ENCODE measurements at places on chromosomes 7 and 10.

GRCh38 chr7:107383203-107383602 lies 86.7 kb upstream of the GPR22 start:
- no peak for DNase-seq

GRCh38 chr10:43121444-43121843 lies 16.8 kb upstream of the CSGALNACT2 start:
- no peak for DNase-seq

GRCh38 chr10:86668297-86669165 lies at the start of gene LDB3:
Gene LDB3 (plus strand): TSS chr10:86668511. CDS start chr10:86668692, 181 bp downstream.
- DNase-seq: no peak

DNA sequence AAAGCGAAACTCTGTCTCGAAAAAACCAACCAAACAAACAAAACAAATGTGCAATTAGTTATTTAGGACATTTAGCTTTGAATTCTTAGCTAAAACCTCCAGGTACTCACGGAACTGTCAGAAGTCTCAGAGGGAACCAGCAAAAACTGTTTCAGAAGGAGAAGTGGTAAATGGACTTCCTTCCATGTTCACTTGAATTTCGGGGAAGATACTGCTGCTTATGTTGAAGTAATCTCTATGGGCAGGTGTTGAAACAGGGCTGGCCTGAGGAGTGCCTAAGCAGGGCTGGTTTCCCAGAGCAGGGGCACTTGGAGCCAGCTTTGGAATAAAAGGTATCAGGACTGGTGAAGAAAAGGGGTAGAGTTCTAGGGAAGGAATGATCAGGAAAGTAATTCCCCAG lies 2.4 kb upstream of the EXOC6 start:
- DNase-seq: no peak

DNA sequence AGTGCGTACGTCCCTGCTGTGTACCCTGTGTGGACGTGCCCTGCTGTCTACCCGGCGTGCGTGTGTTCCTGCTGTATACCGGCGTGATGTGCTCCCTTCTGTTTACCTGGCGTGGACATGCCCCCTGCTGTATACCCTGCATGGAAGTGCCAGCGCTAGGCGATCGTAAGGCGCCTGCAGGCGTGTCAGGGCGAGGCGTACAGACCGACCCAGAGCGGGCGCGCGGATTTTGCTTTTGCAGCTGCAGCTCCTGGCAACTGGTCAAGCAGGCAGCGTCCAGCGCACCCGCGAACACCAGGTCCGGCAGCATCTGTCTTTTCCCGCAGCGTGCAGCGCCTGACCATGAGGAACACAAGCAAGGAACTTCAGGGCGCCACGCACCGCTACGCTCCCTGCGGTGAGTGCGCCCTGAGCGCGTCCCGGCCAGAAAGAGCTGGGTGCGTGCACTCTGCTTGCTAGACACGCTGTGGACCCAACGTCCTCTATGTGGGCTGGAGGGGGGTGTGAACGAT lies 680 bp downstream of the C7orf57 start:
- no peak for DNase-seq

- no peak for DNase-seq
Observed at GRCh38 chr10:75620356-75620755, 188.9 kb downstream of the LRMDA start.

- no peak for DNase-seq
Observed at GRCh38 chr10:60827791-60828488, 49.7 kb downstream of the CDK1 start.

DNA sequence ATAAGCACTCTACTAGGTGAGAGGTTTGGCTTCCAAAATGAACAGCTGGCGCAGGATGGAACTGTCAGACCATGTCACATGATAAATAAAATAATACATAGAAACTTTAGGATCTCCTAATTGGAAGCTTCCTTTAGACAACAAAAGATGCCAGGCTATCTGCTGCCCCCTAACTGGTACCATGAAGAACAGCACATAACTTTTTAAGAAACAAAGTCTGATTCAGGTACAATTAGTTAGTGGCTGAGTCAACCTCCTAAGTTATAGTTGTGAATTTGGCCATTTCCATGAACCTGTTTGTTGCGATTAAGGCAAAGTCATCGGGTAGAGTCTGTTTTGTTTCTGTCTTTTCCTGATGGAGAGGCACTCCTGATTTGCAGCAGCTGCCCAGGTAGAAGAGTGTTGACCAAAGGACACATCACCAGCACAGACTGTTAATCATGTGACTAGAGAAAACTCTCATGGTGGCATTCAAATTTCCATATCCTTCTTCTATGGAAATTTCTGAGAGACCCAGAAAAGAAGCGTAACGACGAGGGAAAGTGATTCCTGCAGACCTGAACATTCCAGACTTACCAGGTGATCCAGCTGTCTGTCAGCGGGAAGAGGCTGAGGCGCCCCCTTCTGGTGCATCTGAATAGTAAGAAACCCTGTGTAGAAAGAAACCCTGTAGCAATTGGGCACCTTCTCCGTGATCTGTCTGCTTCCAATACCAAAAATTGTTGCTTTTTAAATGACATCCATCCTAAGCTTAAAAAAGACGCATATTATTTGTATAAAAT lies 8.6 kb upstream of the INHBA start:
- no peak for DNase-seq

GRCh38 chr10:22454634-22455033 lies 109.3 kb downstream of the SPAG6 start:
- DNase-seq: no peak

DNA sequence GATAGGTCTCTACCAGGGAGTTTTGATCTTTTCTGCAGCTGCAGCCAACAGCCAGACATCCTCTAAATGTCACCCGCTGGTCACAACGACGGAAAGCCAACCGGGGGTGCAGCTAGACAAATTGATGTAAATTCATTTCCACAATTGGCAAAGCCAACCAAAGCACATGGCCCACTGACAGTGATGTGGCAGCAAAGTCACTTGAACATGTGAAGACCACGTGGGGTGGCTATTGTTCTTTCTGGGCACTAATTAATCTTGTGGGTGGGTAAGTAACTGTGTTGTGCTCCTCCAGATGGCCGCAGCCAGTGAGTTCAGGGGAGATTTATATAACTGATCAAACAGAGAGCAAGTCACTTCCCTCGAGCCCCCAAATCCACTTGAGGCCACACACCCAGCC lies 354.1 kb downstream of the ANKRD30A start:
- DNase-seq: no peak

- DNase-seq: no peak
Observed at GRCh38 chr10:72336259-72337038, 18.3 kb downstream of the DNAJB12 start.

- no peak for DNase-seq
Observed at GRCh38 chr10:93452143-93452542, 30.0 kb downstream of the MYOF start.

DNA sequence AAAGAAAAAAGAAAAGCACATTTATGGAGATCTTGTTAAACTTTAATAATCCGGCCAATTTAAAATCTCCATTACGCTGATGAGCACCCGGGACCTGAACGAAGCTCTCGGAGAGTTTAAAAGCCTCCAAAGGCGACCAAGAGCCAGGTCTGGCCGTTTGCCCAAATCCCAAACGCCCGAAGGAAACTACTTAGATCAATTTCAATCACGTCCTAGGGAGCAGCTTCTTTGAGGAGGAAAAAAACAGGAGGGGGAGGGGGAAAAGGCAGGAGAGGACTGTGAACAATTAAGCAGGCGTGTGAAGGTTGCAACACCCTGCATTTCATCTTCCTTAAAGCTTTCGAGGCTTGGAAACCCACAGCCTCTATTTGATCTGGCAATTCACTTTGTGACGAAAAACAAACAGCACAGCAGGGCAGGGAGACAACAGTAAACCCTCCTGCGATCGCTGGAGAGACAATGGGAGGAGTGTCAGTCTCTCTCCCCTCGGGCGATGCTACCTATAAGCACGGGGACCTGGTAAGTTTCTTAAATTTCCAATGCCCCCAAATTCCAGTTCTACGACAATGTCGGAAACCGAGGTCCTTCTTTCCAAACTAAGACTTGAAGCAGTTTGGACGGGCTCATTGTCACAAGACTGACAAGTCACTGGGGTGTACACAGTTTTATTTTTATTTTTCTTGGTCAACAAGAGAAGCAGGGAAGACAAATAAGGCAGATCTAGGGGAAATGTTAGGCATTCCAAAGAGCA lies 1.2 kb downstream of the KLF6 start:
- no peak for DNase-seq

DNA sequence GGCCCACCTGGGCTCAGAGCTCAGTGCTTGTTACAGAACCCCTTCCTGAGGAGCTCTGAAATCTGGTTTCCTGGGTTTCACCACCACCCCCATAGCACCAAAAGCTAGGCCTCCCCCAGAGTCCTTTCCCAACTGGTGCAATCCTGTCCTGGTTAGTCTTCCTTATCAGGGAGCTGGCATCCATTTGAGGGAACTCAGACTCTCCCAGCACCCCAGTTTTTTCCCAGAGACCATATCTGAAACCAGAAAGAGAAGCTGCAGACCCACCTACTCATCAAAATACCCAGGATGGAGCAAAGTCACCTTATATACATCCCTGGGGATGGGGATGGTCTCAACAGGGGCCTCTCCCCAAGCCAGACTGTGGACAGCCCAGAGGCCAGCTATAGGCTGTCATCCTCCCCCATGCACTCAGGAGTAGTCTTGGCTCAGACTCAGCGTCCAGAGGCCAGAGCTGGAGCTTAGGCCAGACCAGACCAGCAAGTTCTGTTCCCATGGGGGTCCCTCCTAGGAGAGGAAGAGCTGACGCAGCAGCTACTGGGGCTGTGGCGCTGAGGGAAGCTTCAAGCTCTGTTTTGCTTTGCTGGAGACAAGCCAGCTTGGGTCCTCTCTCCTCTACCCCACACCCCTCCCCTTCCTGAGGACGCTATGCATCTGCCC lies 3.0 kb downstream of the TBATA start:
- DNase-seq: no peak

GRCh38 chr10:69751214-69751613 lies 50.5 kb upstream of the COL13A1 start:
- no peak for DNase-seq

GRCh38 chr7:90621125-90621746 lies 25.1 kb downstream of the CDK14 start:
- no peak for DNase-seq

DNA sequence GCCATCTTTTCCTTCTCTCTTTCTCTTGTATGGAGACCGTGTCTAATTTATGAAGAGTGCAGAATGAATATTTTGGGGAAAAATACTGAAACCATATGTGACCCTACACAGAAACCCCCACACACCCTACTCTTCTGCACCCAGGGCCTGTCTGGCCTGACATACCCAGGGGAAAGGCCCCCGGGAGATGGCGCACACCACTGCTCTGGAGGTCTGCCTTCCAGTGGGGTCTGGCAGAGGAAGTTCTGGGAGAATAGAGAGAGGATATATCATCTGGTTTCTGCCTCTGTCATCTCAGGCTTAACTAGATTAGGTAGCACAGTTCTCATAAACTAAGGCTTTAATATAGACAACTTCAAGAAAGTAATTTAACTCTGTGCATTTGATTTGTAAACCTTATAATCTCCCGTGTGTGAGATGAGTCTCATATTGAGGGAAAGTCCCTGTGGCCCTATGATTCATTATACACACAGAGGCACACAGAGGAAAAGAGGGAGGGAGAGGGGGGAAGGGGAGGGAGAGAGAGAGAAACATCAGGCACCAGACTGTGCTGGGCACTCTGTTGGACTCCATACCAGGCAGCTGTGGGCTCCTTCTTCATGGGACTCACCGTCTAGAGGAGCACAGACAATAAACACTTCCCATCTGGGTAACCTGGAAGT lies 123.3 kb downstream of the AOAH start:
- DNase-seq: no peak

GRCh38 chr7:83798489-83798888 lies 149.6 kb upstream of the SEMA3E start:
- no peak for DNase-seq

- no peak for DNase-seq
Observed at GRCh38 chr7:77563275-77563674, 26.2 kb downstream of the PTPN12 start.

DNA sequence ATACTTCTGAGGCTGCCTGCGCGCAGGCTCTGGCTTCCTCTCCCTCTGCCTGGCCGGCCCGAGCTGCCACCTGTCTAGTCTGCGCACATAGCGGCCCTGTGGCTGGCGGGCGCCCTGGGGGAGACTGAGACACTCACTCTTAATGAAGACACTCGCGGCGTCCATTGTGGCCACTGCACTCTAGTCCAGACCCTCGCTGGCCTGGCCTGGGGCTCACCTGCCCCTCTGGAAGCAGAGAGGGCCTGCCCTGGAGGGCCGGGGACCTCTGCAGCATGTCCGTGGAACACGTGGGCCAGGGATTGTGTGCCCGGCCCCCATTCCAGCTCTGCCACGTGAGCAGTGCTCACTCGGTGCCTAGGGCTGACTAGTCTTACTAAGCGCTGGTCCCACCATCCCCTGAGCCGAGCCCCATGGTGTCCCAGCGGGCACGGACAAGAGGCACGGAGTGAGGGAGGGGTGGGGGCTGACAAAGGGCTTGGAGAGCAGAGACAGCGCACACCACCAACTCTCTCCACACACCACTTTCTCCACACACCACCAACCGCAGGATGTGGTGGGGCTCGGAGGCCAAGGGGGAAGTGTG lies 149.3 kb downstream of the ELFN1 start:
- no peak for DNase-seq

- no peak for DNase-seq
Observed at GRCh38 chr10:114743521-114744231, 77.9 kb upstream of the FHIP2A start.

DNA sequence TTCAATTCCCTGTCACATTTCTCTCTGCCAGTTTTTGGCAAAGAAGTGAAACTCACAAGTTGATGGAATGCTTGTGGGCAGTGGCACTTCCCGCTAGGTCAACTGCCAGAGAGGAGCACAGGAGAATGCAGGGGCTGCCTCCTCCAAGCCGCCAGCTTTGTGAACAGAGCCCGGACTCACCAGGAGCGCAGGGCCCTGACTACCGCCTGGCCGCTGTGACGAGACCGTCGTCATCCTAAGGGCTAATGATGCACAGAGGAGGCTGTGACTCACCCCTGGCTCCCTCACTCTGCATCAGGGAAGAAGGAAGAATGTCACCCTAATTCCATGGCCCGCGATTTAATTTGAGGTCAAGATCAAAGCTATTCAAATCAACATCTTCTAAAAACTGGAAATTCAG lies 123.9 kb downstream of the TAX1BP1 start:
- no peak for DNase-seq

DNA sequence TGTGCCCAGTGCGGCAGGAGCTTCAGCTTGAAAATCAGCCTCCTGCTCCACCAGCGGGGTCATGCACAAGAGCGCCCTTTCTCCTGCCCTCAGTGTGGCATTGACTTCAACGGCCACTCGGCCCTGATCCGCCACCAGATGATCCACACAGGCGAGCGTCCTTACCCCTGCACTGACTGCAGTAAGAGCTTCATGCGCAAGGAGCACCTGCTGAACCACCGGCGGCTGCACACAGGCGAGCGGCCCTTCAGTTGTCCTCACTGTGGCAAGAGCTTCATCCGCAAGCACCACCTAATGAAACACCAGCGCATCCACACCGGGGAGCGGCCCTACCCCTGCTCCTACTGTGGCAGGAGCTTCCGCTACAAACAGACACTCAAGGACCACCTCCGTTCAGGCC lies 16.1 kb upstream of the ZNF282 start:
- no peak for DNase-seq

DNA sequence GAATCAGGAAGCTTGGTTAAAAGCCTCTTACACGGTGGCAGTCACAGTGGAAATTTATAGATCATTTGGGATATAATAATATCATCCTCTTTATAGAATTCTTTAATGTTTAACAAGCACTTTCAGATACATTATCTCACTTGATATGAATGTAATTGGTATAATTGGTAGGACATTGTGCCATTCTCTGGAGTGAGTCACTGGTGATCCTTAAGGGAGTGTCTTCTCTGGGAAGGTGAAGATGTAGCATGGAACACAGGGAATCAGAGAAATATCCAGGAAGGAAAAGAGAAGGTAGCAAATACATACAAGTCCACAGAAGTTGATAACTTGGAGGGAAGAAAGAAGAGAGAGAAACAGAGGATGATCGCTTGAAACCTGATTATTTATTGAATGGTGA lies 9.8 kb downstream of the PTPRZ1 start:
- no peak for DNase-seq
